Heart left ventricle (tissue), 16 donors: ENCODE measurements at places on chromosomes 6 and 20. TPM values are rescaled to one million over a fixed set of nuclear protein-coding genes. Genes with fewer than 3 reads are reported as not detected.

CGAS gene
- polyA plus RNA-seq, result 0.55 TPM

NFATC2 gene
- 0.76 TPM for polyA plus RNA-seq

SULF2 gene
- polyA plus RNA-seq, result 16.9 TPM

NEDD9 gene
- polyA plus RNA-seq, result 13.4 TPM

PCSK2 gene
- 0.30 TPM for polyA plus RNA-seq

TXNDC5 gene
- 112 TPM for polyA plus RNA-seq

ID1 gene
- 327 TPM for polyA plus RNA-seq

JPH2 gene
- 129 TPM for polyA plus RNA-seq

GSTA3 gene
- polyA plus RNA-seq, result not detected

POFUT1 gene
- 25.7 TPM for polyA plus RNA-seq

GFRAL gene
- not detected for polyA plus RNA-seq

DNA sequence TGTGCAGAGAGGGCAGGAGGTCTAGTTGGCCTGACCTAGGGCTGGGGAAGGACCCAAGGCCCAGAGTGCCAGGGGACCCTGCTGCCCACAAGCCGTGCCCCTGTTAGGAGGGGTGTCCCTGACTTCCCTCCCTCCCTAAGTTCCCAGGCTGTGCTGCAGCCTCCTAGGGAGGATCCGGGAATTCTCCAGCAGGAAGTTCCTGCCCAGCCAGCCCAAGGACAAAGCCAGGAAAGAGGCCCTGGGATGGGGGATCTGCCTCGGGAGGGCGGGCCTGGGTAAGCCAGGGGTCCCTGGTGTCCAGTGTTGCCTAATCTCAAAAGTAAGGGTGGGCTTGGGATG, 9.3 kb upstream of the BAK1 start:
- DNase-seq, result no peak

GRCh38 chr6:66238851-66239250, 531.8 kb upstream of the EYS start:
- no peak for DNase-seq

DNA sequence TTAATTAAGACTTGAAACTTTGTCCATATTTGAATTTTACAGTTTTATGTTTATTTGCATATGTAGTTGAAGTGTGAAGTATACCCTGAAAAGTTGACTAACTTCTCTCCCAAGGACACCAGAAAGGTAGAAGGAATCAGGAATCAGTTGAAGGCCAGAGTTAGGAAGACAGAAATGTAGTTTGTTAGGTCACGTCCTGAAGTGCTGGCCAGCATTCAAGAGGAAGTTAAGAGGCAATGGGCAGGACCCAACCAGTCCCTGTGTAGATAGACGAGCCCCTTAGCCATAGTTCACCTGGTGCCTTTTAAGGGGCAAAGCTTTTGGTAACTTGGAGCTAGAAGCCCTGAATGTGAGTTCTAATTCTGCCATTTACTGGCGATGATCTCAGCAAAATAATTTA, 250.4 kb upstream of the KCNQ5 start:
- no peak for DNase-seq

GRCh38 chr6:5764401-5764955, 242.2 kb downstream of the NRN1 start:
- DNase-seq, result no peak

- no peak for DNase-seq
Measured at GRCh38 chr6:3518356-3519190, 61.7 kb upstream of the SLC22A23 start.

DNA sequence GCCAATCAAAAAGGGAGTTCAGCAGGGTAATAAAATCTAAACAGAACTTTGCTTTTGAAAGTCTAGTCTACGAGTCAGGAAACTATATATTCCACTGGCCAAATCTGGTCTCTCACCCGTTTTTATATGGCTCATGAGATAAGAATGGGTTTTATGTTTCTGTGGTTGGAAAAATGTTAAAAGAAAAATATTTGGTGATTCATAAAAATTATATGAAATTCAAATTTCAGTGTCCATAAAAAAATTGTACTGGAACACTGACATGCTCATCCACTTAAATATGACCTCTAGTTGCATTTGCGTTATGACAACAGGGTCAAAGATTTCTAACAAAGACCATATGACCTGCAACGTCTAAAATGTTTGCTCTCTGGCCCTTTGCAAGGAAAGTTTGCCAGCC, 22.3 kb upstream of the LAMP5 start:
- no peak for DNase-seq

- no peak for DNase-seq
Measured at GRCh38 chr6:122571888-122572287, 38.3 kb upstream of the PKIB start.

- no peak for DNase-seq
Measured at GRCh38 chr20:34632870-34633452, 43.9 kb downstream of the PIGU start.

GRCh38 chr6:20789162-20789561, 254.9 kb downstream of the CDKAL1 start:
- no peak for DNase-seq

DNA sequence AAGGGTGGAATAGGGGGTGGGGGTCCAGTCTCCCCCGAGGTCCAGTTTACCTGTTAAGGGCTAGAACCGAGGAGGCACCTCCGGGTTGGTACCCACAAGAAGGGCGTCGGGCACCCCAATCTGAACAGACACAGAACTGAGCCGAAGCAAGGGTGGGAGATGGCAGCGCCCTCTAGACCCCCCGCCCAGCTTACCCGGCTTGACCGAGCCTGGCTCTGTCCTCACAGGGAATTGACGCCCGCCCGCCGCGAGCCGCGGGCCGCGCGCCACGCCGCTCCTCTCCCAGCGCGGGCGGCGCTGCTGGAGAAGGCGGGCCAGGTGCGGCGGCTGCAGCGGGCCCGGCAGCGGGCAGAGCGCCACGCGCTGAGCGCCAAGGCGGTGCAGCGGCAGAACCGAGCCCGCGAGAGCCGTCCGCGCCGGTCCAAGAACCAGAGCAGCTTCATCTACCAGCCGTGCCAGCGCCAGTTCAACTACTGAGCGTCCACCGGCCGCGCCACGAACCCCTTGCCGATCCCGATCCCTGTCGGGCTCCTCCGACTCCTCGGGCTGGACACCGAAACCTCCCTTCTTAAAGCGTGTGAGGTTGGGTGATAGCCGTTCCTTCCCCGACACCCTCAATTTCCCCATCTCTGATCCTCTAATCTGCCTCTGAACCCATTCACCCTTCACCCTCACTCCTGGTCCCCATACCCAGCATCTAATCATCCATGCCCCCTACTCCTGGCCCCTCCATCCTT, 5.9 kb downstream of the TP53INP2 start:
- peak; percentile 47 for DNase-seq

GRCh38 chr20:43408848-43409576, 48.7 kb upstream of the SRSF6 start:
- no peak for DNase-seq

GRCh38 chr20:60057123-60057865, 99.1 kb downstream of the CDH26 start:
- peak; percentile 63 for DNase-seq

- DNase-seq, result no peak
Measured at GRCh38 chr6:150813993-150814359, 51.5 kb upstream of the MTHFD1L start.

GRCh38 chr20:50112512-50113419, at the start of gene UBE2V1:
Gene UBE2V1, minus strand, starts transcription at chr20:50113150. Its CDS starts 22 bp downstream, at chr20:50113128.
- peak; percentile 93 for DNase-seq

DNA sequence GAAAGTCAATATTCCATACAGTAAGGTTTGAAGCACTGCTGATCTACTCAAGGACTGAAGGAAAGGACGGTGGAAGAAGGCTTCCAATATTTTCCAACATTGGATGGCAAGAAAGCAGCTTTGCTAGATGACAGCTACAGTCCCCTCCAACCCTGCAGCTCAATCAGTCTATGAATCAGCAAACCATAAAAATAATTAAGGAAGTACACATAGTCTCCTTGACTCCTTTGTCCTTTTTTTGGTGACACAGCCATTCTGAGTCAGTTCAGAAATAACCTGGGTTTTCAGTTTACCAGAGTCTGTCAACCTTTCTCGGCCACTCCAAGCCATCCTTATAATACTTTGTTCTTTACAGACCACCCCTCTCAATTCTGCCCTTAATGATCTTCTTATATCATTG, 232.5 kb downstream of the IBTK start:
- DNase-seq, result no peak

DNA sequence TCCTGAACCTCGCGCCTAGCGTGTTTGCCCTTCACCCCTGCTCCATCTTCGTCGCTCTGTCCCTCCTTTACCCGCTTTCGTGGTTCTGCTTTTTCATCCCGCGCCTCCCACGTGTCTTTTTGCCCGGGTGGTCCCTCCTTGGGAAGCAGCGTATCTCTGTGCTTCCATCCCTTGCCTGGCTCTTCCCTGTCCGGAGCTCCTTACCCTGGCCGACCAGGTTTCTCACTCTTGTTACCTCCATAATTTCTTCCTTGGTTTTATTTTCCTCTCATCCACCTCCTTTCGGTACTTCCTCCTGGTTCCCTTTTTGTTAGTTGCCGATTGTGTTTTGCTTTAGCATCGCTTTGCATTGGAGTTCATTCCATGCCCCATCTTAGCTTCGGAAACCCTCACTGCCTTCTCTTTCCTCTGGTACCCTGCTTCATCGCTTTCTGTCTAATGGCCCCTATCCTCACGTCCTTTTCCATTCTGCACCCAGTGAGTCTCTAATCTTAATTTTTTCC, 735 bp downstream of the FAM135A start:
- no peak for DNase-seq

DNA sequence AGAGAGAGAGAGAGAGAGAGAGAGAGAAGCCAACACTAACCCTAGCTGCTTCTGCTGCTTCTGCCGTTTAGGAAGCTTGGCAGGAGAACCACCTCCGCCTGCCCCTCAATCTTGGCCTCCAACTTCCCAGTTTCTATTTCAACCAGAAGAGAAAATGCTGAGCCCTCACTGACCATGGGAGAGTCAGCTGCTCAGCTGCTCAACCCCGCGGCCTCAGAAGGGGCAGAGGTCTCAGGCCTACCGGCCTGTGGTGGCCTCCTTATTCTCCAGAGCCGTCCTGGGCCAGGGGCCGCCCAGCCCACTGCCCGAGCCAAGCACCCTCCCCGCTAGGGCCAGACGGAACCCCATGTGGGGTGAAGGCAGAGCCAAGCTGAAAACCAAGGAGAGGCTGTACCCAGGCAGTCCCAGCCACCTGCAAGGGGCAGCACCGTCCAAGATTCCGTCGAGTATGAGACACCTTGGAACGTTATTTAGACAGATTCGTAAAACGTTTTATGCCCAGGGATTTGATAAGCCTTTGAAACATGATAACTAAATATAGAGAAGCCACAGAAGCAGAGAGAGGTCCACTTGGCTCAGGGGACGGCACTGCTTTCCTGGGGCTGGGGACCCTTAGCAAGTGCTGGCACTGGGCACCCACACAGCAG, 116.6 kb downstream of the DLL1 start:
- DNase-seq, result no peak

GRCh38 chr20:53330601-53331140, 263.0 kb downstream of the ZNF217 start:
- no peak for DNase-seq
